8988T (cell line): ENCODE measurements at places on chromosomes 5 and 9.

DNA sequence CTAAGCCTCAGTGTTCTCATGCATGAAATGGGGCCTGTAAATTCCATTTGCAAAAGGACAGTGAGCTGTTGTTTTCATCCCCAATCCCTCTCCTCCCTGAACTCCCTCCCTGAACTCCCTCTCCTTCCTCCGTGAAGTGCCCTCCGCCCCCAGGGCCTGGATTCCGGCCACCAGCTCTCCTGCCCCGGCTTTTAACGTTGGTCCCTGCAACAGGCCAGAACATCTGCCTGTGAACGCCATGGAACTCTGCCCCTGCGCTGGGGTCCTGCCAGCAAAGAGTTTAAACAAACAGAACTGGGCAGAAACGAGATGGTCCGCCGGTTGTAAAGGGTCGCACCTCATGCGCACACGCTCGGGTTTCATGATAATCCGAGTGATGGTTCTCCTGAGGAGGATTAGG, 62.4 kb downstream of the SMIM23 start:
- no peak for DNase-seq

DNA sequence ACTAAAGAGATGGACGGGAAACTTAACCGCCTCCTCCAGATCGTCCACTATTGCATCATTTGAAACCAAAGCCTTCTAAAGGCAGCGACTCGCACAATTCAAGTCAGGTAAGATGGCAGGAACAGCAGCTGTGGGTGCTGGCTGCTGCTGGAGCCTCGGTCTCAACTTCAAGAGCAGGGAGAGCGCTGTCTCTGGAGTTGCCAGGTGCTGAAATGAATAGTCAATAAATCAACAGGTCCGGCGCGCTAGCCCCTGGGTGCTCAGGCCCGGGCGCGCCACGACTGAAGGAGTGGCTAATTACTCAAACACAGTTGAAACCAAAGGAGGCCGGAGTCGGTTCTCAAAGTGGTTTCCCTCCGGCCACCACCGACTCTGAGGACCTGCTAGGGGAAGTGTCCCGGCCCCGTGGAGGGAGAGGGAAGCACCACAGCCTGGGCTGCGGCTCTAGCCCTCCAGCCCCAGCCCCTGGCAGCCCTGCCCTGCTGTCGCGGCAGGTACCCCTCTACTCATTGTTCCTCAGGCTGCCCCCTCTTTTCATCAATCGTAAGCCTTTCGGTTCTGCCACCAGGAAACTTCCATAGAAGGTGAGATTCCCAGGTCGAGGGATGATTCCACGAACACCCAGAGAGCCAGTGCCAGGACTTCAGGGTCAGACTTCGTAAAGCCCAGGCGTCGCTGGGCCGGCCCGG, 804 bp downstream of the TTC39B start:
- DNase-seq, result no peak

DNA sequence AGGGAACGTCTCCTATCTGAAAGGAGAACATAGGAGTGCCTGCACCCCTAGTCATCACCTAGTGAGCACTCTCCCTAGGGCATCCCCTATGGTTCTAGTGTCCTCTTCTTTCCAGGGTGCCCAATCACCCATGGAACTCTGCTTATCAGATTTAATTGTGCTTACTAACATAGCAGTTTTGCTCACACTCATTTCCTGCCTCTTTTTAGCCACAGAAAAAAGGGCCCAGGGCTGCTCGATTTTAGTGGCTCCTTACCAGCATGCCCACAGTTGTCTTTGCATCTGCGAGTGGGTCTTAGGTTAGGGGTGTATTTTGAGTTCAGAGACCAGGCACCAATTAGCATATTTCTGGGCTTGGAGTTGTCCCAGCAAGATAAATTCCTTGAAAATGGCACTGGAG, 1110.2 kb downstream of the TAF11L14 start:
- no peak for DNase-seq

DNA sequence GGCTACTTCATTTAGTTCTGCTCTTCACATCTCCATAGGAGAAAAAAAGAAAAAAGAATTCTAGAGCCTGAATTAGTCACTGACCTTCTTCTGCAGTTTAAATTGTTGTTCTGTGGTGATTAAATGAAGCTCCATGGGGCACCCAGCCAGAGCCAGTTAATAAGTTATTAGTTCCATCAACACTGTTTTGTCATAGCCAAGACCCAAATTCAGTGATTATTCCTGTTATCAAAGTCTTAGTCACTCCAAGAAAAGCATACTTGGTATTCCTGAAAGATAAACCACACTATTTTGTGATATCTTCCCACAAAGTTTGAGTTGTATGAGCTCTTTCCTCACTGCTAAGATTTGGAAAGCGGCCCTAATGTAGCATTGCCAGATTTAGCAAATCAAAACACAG, 134.8 kb upstream of the RGMB start:
- DNase-seq, result no peak

DNA sequence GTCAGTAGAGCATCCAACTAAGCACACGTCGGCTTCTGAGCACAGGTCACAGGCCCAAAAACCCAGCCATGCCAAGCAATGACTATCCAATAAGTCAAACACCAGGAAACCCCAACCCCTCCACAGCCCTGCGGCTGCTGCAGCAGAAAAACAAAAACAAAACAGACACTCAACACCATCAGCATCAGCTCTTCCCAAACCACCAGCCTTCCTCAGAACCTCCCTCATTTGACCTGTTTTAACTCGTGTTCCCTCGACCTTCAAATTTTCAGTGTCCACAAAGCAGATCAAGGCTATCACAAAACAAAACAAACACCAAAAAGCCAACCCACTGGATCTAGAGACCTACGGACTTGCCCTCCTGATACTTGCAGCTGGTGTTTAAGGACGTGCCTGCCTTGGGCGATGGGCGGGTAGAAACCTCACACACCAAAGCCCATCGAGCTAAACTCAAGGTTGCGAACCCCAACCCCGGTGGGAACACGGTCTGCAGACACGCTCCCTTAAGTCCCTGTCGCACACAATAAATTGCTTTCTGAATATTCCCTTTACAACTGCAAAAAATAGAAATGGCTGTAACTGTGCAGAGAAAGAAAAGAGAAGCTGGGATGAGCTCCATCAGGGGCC, 247.1 kb upstream of the ANKRD55 start:
- DNase-seq, result peak; percentile 33

DNA sequence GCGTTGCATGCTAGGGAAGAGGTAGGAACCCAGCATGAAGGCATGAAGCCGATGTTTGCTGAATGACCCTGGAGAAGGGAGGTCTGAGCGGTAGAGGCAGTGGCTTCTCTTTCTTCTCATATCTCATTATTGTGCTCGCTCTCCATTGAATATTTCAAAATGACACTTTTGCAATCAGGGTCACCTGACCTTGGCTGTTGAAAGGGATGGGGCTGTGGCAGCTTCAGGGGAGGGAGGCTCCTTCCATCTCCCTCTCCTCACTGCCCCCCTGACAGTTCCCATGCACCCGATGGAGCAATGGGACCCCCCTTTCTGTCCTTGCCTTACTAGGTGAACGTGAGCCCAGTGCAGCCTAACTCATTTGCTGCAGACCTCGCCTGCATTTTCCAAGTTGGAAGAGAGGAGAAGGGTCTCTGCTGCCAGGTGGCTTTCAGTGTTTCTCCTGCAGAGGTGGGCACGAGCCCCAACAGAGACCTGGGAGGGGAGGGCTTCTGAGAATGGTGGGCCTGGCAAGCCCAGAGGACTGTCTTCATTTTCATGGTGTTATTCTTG, 17.9 kb downstream of the STC2 start:
- no peak for DNase-seq

- no peak for DNase-seq
These were observed 18.3 kb downstream of the SH3TC2 start for GRCh38 chr5:149044453-149045088.

GRCh38 chr9:34253460-34253837, 74.6 kb downstream of the UBAP1 start:
- no peak for DNase-seq

- DNase-seq, result no peak
These were observed 8.1 kb downstream of the IL12B start for GRCh38 chr5:159322180-159322579.

GRCh38 chr5:16456103-16456832, 9.3 kb downstream of the ZNF622 start:
- no peak for DNase-seq

- DNase-seq, result no peak
These were observed 230.5 kb upstream of the IZUMO3 start for GRCh38 chr9:24776226-24776625.

GRCh38 chr9:26399556-26399955, 493.0 kb downstream of the CAAP1 start:
- no peak for DNase-seq

DNA sequence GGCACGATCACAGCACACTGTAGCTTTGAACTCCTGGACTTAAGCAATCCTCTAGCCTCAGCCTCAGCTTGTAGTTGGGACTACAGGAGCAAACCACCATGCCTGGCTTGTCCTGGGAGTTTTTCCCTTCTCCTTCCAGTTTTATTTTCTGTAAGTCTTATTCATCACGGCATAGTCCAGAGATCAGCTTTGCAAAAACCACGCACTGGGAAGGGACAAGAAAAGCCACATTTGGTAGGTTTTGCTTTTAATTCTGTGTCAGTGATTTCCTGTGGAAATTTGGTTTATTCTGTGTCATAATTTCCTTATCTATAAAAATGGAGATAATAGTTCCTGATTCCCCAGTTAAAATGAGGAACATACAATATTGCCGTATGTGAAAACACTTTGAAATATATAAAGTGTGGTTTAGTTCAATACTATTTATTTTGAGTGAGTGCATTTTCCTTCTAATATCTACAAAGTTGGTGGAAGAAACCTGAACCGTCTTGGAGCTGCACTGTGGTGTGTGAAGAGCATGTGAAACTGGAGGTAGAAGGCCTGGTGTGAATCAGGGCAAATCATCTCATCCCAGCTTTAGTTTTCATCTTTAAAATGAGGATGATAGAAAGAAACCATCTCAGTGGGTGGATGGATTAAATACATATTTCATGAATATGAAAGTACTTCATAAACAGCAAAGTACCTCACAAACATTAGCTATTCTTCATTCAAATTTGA, 92.8 kb upstream of the ELL2 start:
- no peak for DNase-seq

GRCh38 chr5:179407191-179408175, 62.2 kb upstream of the ADAMTS2 start:
- DNase-seq, result no peak

DNA sequence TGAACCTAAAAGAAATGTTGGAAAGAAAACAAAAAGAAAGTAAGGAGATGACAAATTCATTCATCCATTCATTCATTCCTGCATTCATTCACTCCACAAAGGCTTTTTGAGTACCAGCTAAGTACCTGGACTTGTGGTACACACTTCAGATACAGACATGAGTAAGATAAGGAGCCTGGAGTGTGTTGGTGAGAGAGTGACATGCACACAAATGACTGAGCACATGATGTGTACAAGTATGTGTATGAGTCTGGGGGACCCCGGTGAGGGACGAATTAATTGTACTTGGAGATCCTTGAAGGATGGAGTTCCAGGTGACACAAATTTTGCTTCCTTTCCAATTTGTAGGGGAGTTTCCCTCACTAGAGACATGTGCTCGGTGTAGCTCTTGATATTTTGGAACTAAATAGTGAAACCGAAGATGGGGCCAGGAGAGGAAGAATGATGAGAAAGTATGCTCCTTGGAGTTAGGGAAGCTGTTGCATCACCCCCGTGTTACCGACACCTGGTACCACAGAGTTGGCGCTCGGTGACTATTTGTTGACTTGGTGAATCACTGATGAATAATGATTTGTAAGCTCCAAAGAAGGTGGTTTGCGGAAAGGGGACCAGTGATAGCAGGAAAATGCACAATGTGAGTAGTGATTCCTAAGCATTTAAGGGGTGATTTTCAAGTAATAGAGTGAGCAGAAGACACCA, 509.8 kb downstream of the CCDC171 start:
- DNase-seq, result peak; percentile 28

DNA sequence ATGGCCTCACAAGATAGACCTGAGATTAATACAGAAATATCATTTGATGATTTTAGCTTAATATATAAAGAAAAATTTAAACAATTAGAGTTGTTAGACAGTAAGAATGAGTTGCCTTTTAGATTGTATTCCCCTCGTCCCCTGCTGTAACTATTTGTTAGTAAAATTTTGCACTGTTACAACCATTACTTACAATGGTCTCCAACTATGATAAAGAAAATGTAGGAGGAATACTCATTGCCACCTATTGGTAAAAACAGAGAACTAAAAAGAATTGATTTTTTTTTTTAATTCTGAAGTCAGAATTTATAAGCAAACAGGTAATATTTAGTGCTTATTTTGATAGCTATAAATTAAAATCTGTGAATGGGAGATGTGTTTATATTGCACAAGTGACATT, 937.6 kb downstream of the TLE4 start:
- no peak for DNase-seq

- no peak for DNase-seq
These were observed 145.9 kb downstream of the YIPF5 start for GRCh38 chr5:144024545-144024944.
